ENCODE measurements at places on chromosomes 7 and 10.

DNA sequence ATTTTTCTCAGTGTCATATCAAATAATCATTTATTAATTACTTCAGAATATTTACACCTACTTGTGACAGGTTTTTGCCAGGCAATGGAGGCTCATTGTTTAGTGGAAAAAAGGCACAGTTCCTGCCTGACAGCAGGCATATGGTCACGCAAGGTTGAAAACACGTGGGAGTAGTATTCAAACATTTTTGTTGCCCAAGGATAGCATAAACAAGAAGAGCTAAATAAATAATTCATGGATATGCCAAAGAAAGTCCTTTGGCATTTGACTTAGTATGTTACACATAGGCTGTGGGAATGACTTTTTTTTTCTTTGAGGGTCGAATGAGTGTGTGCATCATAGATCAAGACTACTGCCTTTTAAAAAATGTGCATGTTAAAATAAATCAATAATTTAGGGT is 120.5 kb upstream of the SEMA3E start:
- H3K27me3 ChIP-seq: no peaks in the 10 kb centered on the region
- DNase-seq: no peak
- no peak overlapping the region for H3K4me3 ChIP-seq
- H3K36me3 ChIP-seq: no peaks in the 10 kb centered on the region

DNA sequence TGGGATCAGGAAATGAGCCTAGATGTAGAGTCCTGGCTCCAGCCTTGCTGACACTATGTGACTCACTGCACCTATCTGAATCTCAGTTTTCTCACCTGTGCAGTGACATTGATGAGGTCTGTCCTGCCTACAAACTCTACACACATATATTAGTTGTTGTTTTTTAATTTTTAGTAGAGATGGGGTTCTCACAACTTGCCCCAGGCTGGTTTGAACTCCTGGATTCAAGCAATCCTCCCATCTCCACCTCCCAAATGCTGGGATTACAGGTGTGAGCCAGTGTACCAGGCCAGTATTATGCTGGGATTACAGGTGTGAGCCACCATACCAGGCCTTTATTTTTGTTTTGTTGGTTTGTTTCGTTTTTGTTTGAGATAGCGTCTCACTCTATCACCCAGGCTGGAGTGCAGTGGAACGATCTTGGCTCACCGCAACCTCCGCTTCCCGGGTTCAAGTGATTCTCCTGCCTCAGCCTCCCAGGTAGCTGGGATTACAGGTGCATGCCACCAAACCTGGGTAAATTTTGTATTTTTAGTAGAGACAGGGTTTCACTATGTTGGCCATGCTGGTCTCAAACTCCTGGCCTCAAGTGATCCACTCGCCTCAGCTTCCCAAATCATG is 11.8 kb upstream of the DDIT4 start:
- no peak overlapping the region for H3K4me3 ChIP-seq
- H3K27ac ChIP-seq: peak overlapping the region; percentile 85
- H3K36me3 ChIP-seq: no peaks in the 10 kb centered on the region
- no peaks in the 10 kb centered on the region for H3K4me1 ChIP-seq
- no peak for DNase-seq

GRCh38 chr7:128264477-128264876 is 23.4 kb downstream of the LEP start:
- H3K27ac ChIP-seq: no peak overlapping the region
- H3K27me3 ChIP-seq: no peaks in the 10 kb centered on the region
- no peak for DNase-seq
- H3K4me3 ChIP-seq: no peak overlapping the region

DNA sequence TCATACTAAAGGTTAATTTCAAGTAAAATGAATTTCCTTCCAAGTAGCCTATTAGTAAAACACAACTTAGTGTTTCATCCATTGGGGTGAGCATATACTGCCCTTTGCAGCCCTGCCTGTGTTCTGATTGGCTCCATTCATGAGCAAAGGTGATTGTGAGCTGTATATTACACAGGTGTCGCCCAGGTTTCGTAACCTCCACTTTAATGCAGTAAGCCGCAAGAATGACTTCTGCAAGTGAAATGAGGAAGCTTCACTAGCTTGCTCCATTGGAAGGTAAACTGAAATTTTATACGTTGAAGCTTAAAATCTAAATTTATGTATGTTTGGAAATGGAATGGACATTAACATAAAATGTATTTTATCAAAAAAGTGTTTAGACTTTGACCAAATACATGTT is 24.4 kb downstream of the MTURN start:
- no peaks in the 10 kb centered on the region for H3K27me3 ChIP-seq
- no peak overlapping the region for H3K4me3 ChIP-seq
- no peak overlapping the region for H3K27ac ChIP-seq
- H3K4me1 ChIP-seq: no peaks in the 10 kb centered on the region

DNA sequence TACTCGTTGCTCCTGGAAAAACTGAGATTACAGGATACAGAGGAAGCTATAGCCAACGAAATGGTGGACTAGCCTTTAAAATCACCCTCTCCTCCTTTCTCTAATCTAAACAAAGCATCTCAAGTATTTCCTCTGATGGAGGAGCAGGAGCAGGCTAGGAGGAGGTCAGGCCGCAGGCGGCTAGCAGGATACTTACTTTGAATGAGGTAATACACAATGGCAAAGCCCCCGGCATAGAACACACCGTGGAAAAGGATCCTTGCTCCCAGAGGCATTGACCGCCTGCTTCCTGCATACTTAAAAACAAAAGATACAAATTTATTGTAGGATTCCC is 64.4 kb downstream of the STK17A start:
- H3K27me3 ChIP-seq: no peaks in the 10 kb centered on the region
- no peak overlapping the region for H3K4me3 ChIP-seq
- peaks cover 6% of the 10 kb centered on the region for H3K36me3 ChIP-seq
- DNase-seq: no peak
- no peaks in the 10 kb centered on the region for H3K4me1 ChIP-seq
- peak overlapping the region; percentile 47 for H3K27ac ChIP-seq

GRCh38 chr7:85006754-85007153 is 180.1 kb downstream of the SEMA3D start:
- no peaks in the 10 kb centered on the region for H3K27me3 ChIP-seq
- H3K36me3 ChIP-seq: no peaks in the 10 kb centered on the region
- no peaks in the 10 kb centered on the region for H3K4me1 ChIP-seq
- no peak overlapping the region for H3K27ac ChIP-seq
- no peak for DNase-seq

GRCh38 chr7:135102372-135102771 is 45.5 kb upstream of the TMEM140 start:
- no peaks in the 10 kb centered on the region for H3K36me3 ChIP-seq
- H3K4me1 ChIP-seq: no peaks in the 10 kb centered on the region
- no peak overlapping the region for H3K4me3 ChIP-seq
- no peak overlapping the region for H3K27ac ChIP-seq
- no peaks in the 10 kb centered on the region for H3K27me3 ChIP-seq

GRCh38 chr7:70374772-70375533 is 757.0 kb upstream of the GALNT17 start:
- no peaks in the 10 kb centered on the region for H3K36me3 ChIP-seq
- no peak overlapping the region for H3K27ac ChIP-seq
- no peak overlapping the region for H3K4me3 ChIP-seq
- H3K27me3 ChIP-seq: no peaks in the 10 kb centered on the region
- peaks cover 4% of the 10 kb centered on the region for H3K4me1 ChIP-seq

- H3K27me3 ChIP-seq: no peaks in the 10 kb centered on the region
- H3K4me3 ChIP-seq: no peak overlapping the region
These were observed 132.7 kb downstream of the ELAPOR2 start for GRCh38 chr7:86926732-86927131.

- no peaks in the 10 kb centered on the region for H3K36me3 ChIP-seq
- peak overlapping the region; percentile 4 for H3K4me3 ChIP-seq
- H3K27me3 ChIP-seq: no peaks in the 10 kb centered on the region
- no peaks in the 10 kb centered on the region for H3K4me1 ChIP-seq
- peak overlapping the region; percentile 89 for H3K27ac ChIP-seq
These were observed 42.3 kb downstream of the ARID5B start for GRCh38 chr10:61943674-61944378.

GRCh38 chr10:93437086-93437945 is 44.8 kb downstream of the MYOF start:
- no peak overlapping the region for H3K4me3 ChIP-seq
- DNase-seq: no peak
- H3K27me3 ChIP-seq: no peaks in the 10 kb centered on the region
- no peaks in the 10 kb centered on the region for H3K4me1 ChIP-seq
- no peaks in the 10 kb centered on the region for H3K36me3 ChIP-seq

DNA sequence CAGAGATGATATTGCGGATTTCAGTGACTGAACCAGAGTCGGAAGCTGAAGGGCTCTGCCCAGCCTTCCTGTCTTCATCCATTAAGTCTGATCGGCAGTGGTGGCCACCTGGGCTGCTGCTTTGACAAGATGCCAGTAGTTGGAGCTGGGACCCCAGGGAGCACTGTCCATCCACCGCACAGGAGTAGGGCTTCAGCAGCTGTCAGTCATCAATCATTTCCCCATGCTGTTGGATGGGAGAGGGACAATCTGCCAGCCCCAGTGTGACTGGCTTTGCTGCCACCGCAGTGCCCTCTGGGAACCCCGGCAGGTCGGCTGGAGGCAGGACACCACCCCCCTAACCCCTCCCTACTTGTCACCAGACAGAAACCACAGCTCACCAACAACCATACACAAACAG is 23.0 kb upstream of the GPR146 start:
- no peaks in the 10 kb centered on the region for H3K36me3 ChIP-seq
- H3K4me3 ChIP-seq: no peak overlapping the region
- H3K4me1 ChIP-seq: no peaks in the 10 kb centered on the region
- H3K27me3 ChIP-seq: no peaks in the 10 kb centered on the region
- no peak overlapping the region for H3K27ac ChIP-seq

DNA sequence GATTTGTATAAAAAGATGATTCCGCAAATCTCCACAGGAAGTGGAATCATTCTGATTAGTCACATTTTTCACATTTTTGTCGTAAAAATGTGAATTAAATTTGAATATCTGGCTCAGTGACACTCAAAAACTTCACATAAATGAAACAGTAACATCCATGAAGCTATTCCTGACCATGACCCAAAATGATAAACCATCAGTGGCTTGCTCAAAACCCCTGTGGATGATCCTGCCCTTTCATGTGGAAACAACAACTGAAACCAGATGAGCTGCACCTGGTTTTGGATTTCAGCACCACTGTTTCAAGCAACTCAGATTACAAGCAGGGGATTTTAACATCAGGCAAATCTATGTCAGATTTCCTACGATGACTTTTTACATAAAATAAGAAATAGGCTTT is 80.3 kb downstream of the AMPH start:
- no peak overlapping the region for H3K4me3 ChIP-seq
- no peaks in the 10 kb centered on the region for H3K36me3 ChIP-seq
- no peak for DNase-seq
- H3K27me3 ChIP-seq: no peaks in the 10 kb centered on the region

- DNase-seq: no peak
- H3K36me3 ChIP-seq: no peaks in the 10 kb centered on the region
- no peaks in the 10 kb centered on the region for H3K4me1 ChIP-seq
These were observed 153.6 kb downstream of the CELF2 start for GRCh38 chr10:11170993-11171851.

DNA sequence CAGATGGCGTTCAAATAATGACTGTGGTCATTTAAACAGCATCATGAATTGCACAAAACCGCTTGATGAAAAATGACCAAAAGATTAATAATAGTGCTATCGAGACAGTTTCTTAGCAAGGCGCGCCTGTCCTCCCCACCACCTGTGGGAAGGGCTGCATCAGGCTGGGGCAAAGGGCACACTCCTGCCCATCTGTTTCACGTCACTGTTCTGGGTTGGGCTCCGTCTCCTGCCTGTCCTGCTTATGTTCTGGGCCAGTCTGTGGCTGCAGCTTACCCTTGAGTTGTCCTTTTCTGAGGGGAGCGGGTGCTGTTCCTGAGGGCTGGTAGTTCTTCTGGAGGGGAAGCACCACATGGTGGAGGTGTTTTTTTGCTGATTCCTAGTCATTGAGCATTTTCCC is 13.3 kb downstream of the RBM17 start:
- no peaks in the 10 kb centered on the region for H3K36me3 ChIP-seq
- H3K4me3 ChIP-seq: no peak overlapping the region
- no peaks in the 10 kb centered on the region for H3K4me1 ChIP-seq
- no peaks in the 10 kb centered on the region for H3K27me3 ChIP-seq
- DNase-seq: peak; percentile 74

DNA sequence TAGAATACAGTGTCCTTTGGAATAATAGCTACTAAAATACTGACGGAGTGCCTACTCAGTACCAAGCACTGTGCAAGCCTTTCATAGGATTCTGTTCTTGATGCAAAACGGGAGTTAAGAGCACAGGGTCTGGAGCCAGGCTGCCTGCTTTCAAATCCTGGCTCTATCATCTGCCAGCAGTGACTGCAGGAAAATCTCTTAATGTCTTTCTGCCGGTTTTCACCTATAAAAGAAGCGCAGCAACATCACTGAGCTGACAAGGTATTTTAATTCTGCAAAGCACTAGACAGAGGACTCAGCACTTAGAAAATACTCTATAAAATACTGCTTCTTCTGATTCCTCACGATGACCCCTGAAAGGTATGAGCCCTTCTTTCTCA is 659 bp downstream of the FIGNL1 start:
- no peak overlapping the region for H3K27ac ChIP-seq
- no peak for DNase-seq
- H3K36me3 ChIP-seq: no peaks in the 10 kb centered on the region
- peaks cover 7% of the 10 kb centered on the region for H3K4me1 ChIP-seq
- H3K27me3 ChIP-seq: no peaks in the 10 kb centered on the region

GRCh38 chr7:46610746-46611145 is 689.7 kb upstream of the IGFBP3 start:
- H3K27ac ChIP-seq: no peak overlapping the region
- H3K27me3 ChIP-seq: no peaks in the 10 kb centered on the region
- H3K4me3 ChIP-seq: no peak overlapping the region
- H3K4me1 ChIP-seq: no peaks in the 10 kb centered on the region
- DNase-seq: no peak

DNA sequence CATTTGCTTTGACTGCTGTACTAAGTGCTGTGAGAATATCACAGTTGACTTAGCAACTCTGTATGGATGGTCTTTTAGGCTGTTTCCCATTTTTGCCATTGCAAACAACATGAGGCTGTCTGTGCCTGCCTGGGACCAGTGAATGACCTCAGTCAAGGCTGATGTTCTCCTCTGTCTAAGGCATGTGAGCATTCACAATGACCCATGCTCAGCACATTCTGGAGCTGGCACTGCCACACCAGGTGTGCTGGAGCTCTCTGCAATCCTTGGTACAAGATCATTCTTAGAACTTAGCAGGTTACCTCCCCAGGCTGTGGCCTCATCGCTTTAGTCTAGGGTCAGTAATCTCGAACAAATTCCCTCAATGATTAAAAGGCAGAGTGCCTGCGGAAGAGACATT is 61.9 kb downstream of the SH3PXD2A start:
- no peaks in the 10 kb centered on the region for H3K36me3 ChIP-seq
- no peak overlapping the region for H3K4me3 ChIP-seq
- DNase-seq: peak; percentile 62
- no peaks in the 10 kb centered on the region for H3K27me3 ChIP-seq
- H3K4me1 ChIP-seq: no peaks in the 10 kb centered on the region
- peak overlapping the region; percentile 52 for H3K27ac ChIP-seq

DNA sequence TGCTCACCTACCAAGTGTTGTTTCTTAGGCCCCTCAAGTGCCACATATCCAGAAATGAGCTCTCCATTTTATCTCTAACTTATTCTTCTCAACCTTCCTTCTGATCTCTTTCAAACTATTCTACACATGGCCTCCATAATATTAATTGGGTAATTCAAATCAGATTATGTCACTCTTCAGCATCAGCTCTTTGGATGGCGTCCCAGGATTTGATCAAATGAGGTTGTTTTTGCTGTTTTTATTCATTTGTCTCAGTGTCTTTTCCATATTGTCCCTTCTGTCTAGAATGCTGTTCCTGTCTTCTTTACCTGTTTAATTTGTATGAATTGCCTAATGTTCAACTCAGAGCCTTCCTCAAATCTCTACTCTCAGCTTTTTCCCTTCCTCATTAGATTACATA is 234.6 kb upstream of the CXCL12 start:
- H3K27me3 ChIP-seq: no peaks in the 10 kb centered on the region
- no peak for DNase-seq
- no peak overlapping the region for H3K4me3 ChIP-seq
- H3K4me1 ChIP-seq: no peaks in the 10 kb centered on the region
- H3K36me3 ChIP-seq: no peaks in the 10 kb centered on the region
- H3K27ac ChIP-seq: no peak overlapping the region
